Stimulated activated CD8-positive, alpha-beta memory T cell treated with anti-CD3 and anti-CD28 coated beads, Interleukin-7, amount 100 ng/mL, for 1 hour (primary cell): ENCODE measurements at places on chromosomes 4 and X.

DNA sequence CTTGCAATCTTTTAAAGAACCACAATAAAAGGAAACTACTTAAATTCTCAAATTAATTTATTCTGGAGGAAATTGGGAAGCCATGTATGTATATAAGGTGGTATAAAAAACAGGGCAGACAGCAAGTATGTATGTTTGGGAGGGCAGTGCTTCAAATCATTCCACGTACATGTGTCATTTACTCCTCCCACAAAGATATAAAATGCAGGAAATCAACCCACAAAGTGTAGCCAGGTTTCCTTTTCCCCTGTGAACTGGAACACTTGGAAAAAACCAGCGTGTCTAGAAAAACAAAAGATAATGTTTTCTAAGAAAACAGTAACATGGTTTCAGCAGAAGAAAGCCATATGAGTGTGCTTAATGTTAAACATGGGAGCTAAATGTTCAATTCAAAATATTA is 156.7 kb upstream of the FAM47A start:
- DNase-seq = no peak

DNA sequence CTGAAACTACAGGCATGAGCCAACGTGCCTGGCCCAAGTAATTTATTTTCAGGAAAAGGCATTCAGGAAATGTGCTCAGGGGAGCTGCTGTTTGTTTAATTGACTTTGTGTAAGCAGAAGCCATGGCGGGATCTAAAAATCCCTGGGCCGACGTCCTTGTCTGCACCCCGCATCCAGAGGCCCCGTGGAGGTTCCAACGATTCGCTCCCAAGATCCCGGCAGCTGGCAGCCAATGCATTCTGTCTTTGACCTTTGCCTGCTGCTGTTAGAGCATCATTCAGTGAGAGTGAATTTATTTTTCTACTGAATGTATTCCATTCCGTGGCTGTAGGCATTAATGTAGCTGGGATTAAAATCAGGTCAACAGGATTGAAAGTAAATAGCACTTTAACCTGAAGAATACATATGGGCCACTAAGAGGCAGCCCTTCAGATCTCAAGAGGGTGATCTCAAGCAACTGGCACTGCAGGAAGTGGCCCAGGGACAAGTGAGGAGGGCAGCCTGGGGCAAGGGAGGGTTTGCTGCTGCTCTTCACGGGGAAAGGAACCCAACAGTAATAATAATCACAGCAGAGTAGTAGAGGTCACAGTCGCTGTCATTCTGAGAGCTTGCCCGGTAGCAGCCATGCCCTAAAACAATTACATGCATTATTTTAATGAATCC is 75.2 kb downstream of the PSAPL1 start:
- no peak for DNase-seq

DNA sequence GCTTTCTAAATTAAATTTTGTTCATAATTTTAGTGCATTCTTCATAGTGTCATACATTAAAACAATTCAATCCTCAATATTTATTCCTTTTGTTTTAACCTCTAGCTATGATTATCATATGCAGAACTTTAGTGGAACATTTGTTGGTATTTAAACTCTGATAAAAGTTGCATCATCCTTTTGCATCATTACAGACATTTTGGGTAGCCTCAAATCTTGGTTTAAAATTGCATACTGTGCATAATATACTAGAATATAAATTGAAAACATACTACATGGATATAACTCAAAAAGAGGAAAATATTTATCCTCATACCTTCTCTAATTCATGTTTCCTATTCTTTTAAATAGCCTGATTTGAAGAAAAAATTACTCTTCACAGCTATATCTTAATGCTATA is 97.3 kb upstream of the NAP1L5 start:
- DNase-seq = no peak

DNA sequence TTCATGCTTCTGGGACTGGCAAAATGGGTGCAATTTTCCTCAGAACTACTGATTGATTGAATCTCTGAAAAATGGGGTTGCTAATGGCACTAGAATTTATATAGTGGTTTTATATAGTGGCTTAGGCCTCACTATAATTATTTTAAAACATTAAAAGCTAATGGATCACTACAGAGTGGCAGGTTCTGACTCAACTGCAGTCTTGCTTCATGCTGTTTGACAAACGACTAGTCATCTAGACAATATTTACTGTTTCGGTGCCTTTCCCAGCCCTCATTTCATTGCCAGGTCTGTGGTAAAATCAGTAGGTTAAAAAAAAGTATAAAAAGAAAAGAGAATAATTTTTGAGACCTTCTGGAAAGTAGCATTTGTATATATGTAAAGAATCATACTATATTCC is 352.8 kb upstream of the ATOH1 start:
- no peak for DNase-seq

DNA sequence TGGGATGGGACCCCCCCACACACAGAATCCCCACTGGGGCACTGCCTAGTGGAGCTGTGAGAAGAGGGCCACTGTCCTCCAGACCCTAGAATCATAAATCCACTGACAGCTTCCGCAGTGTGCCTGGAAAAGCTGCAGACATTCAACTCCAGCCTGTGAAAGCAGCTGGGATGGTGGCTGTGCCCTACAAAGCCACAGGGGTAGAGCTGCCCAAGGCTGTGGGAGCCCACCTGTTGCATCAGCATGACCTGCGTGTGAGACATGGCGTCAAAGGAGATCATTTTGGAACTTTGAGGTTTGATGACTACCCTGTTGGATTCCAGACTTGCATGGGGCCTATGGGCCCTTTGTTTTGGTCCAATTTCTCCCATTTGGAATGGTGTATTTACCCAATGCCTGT is 22.3 kb downstream of the AIMP1 start:
- DNase-seq = no peak

GRCh38 chr4:26837993-26838842 is 22.4 kb upstream of the STIM2 start:
- no peak for DNase-seq

DNA sequence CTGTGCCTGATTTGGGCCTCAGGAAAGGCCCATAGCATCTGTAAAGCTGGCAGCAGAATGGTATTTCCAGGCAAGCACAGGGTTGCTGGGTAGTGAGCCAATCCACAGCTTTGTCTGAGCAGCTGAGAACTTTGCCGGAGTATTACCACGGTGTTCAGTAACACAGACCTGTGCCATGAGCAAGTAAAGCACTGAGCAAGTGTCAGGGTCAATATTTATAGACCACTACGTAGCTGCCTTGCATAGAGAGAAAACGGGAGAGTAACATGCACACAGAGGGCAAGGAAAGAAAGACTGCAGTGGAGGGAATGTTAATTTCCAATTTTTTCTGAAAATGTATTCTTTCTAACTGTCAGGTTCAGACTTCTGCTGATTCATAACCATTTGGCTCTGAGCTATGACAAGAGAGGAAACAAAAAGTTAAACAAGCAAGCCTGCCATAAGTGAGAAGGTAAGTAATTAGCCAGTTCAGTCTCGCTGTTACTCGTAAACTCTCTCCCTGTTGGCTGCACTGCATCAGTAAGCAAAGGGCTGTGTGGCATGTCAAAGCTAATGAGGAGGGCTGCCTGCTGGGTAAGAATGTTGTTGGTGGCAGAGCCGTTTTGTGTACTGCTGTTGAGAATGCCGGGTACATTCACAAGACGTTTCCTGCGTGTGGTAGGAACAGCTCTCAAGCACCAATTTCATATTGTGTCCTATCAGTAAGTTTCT is 238.1 kb downstream of the BMPR1B start:
- no peak for DNase-seq

DNA sequence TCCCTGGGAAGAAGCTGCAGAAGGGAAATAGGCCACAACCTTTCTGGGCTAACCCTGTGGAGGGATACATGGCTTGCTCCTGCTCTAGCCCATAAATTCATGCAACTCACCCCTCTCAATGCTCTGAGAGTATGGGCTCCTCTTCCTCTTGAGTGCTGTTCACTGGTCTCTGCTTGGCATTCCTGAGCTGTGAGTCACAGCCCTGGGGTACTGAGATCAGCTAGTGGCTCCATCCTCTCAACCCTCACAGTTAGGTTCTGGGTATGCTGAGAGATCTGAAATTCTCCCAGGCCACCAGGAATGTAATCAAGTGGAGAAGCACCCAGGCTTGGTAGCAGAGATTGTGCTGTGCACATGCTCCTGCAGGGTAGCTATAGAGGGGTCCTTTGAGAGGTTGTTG is 60.6 kb upstream of the SPANXN2 start:
- DNase-seq = no peak

- no peak for DNase-seq
Observed at GRCh38 chr4:73721435-73721834, 18.9 kb upstream of the CXCL8 start.

DNA sequence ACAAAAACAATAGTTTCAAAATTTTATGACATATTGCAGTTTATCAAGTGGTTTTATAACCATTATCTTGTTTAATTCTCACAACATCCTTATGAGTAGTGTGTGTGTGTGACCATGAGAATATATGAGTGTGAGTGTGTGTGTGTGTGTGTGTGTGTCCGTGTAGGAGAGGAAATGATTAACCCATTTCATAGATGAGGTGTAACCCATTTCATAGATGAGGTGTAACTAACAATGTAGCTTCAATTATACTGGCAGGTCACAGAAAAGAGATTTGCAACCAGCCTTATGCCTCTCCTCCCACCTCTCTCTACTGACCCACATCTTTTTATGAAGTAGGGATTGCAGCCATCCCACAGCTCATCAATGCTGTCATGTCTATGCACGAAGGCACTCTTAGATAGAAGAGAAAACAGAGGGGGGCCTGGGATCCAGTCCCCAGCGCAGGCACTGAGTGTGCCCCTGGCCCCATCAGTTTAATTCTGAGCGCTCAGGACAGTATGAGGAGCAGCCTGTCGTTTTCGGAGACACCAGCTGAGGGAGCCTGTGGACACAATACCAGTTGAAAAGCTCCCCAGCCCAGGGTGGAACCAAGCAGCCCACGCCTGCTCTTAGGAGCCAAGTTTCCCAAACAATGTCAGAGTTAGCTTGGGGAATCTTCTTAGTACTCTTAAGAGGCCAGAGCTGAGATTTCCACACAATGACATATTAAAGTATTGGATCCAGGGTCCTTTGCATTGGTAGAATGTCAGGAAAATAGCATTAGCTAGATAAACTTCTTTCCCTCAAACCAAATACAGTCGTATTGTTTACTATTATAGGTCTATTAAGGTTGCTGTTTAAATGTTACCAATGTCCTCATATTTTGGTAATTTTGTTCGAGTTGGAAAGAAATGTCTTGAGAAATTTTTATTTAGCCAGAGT is 88.6 kb downstream of the PALLD start:
- no peak for DNase-seq

DNA sequence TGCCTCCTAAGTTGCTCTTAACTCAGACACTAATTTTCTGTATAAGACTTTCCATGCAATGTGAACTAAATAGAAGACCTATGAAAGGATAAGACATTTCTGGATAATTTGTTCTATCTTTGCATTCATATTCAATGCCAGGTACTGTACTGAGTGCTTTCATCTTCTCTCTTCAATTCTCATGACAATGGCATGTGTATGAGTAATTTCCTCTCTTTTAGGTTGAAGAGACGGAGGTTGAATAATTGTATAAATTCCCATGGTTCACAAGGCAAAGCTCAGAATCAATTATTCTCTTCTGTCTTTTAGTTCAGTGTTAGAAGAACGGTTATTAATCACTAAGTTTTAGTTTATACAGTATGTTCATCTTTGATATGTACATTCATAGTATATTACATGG is 29.3 kb upstream of the CFAP299 start:
- DNase-seq = no peak

DNA sequence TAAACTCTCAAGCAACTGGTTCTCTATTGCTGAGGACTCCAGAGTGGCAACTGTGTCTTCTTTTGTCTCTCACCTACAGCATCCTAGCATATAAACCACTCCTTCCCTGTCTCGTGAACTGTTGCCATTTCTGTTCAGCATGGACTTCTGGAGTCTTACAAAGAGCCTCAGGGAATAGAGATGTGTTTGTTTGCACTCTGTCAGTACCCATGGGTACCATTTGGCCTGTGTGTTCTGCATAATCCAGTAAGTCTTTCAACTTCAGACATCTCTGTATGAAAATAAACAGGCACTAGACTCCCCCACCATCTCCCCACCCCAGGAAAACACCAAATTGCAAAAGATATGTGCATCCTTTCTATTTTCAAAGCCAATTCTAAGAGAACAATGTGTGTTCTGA is 1351.6 kb upstream of the PABPC4L start:
- DNase-seq = no peak

GRCh38 chr4:74529284-74530041 is 84.5 kb downstream of the AREG start:
- DNase-seq = no peak

- DNase-seq = no peak
Observed at GRCh38 chr4:157607996-157608395, 387.5 kb downstream of the GRIA2 start.

DNA sequence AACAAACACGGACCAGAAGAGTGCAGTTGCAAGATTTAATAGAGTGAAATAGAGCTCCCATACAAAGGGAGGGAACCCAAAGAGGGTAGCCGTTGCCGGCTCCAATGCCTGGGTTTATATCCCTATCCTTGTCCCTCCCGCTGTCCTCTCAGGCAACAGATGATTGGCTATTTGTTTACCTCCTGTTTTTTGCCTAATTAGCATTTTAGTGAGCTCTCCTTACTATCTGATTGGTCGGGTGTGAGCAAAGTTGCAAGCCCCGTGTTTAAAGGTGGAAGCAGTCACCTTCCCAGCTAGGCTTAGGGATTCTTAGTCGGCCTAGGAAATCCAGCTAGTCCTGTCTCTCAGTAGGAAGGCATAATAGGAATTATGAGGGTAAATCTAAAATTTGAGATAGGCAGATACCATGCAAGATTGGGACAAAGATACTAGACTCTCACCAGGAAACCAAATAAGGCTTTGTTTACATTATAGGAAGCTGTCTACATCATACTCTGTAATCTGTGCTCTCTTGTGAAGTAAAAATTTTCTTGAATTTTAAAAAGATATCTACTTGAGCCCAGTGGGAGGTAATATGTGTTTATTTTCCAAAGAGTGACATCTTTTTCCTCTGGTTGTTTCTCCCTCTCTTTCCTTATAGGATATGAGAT is 65.9 kb downstream of the ATP10D start:
- DNase-seq = no peak

- no peak for DNase-seq
Observed at GRCh38 chr4:78520808-78521226, 30.8 kb upstream of the ANXA3 start.

GRCh38 chr4:48654015-48654664 is 125.9 kb downstream of the FRYL start:
- DNase-seq = no peak

DNA sequence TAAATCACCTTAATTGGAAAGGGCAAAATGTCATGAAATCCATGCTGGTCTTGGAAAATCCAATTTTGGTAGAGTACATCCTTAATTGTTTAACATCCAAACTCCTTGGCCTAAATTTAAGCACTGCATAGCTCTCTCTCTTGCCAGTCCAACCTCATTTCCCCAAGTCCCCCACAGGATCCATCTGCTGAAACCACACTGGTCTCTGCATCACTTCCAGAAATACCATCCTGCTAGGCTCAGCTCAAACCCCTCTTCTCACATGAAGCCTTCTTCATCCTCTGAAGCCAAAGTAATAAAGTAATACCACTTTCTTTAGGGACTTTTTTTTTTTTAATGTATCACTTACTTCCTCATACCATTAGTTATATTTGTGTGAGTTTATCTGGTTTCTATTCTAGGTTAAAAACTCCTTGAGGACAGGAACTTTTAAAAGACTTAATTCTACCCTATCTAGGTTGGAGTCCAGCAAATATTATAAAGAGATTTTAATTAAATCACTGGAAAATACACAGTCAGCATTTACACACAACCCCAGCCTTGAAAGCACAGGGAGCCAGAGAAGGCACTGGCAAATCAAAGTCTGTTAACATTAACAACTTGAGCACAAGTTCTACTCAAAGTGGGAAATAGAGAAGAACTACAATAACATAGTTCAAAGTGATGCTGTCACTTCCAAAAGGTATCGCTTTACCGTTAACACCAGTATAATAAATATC is 16.7 kb upstream of the KLF3 start:
- no peak for DNase-seq

- no peak for DNase-seq
Observed at GRCh38 chr4:170128219-170128804, 38.6 kb upstream of the AADAT start.
